Stimulated activated CD8-positive, alpha-beta memory T cell treated with anti-CD3 and anti-CD28 coated beads, Interleukin-2, amount 100 ng/mL, for 48 hours (primary cell): ENCODE measurements at places on chromosomes 11 and 22.

DNA sequence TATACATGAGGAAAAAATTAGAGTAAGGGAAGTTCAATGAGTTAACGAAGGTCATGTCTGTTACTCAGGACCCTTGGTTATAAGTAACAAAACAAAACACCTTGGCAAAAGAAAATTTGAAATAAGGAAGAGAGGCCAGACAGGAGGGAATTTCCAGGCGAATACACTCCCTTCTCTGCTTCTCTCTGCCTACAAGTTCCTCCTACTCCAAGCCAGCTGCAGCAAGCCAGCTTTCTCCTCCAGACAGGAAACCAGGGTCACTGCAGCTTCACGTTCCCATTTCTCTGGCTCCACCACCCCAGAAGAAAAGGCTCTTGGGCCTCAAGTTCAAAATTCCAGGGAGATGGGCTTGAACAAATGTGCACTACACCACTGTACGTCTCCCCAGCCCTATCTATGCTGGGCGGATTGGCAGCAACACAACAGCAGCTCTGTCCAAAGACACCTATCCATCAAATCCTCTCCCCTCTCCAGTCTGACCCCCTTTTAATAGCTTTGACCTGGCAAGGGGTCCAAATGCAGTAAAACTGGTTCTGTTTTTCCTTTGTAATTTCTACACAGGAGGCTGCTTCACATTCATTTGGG is 27.7 kb downstream of the SMCO4 start:
- DNase-seq, result no peak

DNA sequence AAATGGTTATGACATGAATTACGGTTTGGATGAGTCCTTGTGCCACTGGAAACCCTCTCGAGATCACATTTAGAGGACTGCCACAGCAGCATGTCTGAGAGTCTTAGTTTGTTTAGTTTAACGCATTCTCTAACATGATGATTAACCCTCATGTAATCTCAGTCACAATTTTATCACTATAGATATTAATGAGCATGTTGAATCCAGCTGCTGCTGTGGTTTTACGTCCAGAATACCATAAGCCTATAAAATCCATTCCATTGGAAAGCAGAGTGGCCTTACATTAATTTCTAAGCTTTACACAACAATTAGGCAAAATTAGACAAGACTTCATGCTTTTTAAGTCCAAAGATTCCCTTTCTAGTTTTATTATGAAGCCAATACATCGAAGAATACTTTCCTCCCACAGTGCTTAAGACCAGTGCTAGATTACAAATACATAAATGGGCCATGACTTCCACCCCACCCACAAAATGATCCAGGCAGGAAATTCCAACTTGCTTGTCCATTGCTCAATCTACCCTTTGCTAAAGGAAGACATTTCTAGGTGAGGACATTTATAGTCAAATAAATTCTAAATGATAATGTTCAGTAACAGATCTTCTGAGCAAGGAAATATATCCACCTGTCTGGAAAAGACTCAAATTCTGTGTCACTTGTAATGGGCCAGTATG is 3.5 kb upstream of the ELMOD1 start:
- DNase-seq, result no peak

- DNase-seq, result no peak
Observed at GRCh38 chr11:106644824-106645223, 373.5 kb downstream of the GUCY1A2 start.

- no peak for DNase-seq
Observed at GRCh38 chr11:17810746-17811145, 76.2 kb downstream of the KCNC1 start.

DNA sequence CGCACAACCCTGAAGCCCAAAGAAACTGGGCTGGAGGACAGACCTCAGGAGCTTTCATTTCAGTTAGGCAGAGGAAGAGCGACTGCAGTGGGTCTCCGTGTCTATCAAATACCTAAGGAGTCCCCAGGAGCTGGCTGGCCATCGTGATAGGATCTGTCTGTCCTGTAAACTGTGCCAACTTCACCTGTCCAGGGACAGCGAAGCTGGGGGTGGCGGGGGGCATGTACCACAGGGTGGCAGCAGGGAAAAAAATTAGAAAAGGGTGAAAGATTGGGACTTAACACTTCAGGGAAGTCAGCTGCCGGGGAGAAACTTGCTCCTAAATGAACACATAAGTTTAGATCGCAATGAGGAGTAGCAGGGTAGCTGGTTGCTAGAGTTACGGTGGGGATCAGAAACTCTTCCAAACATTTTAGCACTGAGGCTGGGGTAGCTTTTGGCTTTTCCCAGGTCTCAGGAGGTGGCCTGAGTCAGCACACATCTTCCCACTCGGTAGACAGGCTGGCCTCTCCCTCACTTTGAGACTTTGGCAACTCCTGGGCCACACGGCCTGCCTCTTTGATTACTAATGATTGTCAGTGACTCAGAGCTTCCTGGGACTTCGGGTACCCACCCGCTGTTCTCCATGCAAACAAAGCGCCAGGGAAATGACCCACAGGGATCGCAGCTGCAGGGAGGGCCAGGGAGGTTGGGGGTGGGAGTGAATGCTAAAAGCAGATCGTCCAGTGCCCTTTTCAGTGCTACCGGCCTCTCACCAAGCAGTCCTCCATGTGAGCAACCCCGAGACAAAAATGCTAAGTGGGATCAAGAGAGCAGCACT is 2.9 kb upstream of the MTFP1 start:
- peak; percentile 23 for DNase-seq

DNA sequence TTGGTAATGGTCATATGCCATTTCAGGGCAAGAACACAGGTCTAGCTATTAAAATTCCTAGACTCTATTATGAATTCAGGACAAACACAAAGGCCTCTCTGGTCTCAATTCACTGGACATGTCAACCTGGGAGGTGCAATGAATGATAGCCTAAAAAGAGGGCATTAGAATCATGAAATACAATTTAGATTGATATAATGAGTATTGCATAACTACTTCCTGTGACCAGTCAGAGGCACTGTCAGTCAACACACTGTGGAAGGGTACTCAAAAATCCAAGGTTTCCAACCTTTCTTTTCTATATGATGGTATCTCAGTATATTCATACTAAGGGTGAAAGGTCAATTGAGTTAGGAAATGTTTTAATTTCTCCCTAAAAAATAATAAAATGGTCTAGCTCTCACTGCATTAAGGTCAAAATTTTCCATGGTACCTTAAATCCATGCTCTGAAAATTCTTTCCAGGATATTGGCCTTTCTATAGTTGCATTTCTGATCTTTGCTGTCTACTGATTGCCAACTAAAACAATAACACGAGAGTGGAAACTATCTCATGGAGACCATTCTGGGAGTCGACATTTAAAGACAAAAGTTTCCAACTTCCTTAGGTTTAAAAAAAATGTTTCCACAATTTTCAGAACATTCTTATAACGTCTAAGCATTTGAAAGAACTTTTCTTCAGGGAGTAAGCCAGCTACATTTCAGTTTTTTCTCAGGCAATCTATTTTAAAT is 81.7 kb upstream of the APOA1 start:
- DNase-seq, result no peak

GRCh38 chr11:27194976-27195375 is 154.4 kb downstream of the BBOX1 start:
- no peak for DNase-seq

- DNase-seq, result no peak
Observed at GRCh38 chr11:117933475-117933874, 4.3 kb upstream of the TMPRSS13 start.

DNA sequence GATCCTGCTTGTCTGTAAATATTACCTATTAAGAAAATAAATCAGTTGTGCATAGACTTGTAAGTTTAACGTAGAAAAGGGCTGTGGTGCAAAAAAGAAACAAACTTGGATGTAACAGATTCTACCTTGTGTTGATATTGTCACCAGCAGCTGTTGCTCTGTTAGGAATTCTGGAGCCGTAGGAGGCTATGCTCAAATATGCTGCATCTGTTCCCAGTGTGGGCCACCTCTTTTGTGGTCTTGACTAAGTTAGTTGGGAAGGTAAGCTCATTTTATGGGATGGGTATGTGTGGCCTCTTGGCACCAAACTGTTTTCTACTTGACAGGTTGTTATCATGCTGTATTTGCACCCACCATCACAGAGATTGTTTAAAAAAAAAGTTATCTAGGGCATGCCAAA is 29.4 kb upstream of the RAG2 start:
- DNase-seq, result no peak

DNA sequence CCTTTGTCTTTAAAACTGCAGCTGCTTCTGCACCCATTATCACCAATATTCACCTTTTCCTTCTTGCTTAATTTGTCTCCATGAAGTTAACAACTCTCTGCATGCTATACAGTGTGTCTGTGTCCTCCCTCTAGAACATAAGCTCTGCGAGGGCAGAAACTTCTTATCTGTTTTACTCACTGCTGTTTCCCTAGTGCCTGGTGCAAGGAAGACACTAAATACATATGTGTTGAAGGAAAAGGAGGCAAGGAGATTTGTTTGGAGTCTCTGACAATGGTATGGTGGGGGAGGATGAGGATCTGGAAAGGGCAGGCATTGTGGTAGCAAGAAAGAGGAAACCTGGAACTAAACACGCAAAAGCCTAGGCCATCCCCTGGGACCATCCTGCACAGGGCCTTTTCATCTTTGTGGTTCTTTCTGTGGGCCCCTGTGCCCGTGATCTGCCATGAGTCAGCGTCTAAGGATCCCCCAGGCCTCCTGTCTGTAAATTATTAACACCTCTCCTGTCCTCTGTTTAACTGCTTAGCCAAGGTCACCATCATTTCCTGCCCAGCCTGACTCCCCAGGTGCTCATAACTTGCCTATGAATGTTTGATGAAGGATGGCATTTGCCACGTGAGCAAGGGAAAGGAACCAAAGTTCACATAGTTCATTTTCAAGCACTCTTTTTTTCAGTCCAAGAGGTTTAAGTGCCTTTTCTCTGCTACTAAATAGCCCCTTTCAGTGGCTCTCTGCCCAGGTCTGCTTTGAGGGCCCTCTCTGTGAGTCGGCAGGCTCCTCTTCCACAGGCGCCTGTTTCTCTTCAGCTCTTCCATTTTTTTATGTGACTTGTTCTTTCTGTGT is 131.1 kb downstream of the RASSF10 start:
- DNase-seq, result no peak

- DNase-seq, result no peak
Observed at GRCh38 chr22:17319546-17319945, 49.7 kb upstream of the CECR2 start.

DNA sequence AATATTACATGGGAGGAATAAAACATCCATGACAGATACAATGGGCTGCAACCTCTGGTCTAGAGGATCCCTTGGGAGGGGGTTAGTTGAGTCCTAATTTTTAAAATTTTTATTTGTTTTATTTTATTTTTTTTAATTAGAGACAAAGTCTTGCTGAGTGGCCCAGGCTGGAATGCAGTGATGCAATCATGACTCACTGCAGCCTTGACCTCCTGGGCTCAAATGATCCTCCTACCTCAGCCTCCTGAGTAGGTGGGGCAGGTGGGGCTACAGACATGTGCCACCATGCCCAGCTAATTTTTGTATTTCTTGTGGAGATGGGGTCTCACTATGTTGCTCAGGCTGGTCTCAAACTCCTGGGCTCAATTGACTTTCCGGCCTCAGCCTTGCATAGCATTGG is 43.1 kb downstream of the FDX1 start:
- DNase-seq, result no peak

DNA sequence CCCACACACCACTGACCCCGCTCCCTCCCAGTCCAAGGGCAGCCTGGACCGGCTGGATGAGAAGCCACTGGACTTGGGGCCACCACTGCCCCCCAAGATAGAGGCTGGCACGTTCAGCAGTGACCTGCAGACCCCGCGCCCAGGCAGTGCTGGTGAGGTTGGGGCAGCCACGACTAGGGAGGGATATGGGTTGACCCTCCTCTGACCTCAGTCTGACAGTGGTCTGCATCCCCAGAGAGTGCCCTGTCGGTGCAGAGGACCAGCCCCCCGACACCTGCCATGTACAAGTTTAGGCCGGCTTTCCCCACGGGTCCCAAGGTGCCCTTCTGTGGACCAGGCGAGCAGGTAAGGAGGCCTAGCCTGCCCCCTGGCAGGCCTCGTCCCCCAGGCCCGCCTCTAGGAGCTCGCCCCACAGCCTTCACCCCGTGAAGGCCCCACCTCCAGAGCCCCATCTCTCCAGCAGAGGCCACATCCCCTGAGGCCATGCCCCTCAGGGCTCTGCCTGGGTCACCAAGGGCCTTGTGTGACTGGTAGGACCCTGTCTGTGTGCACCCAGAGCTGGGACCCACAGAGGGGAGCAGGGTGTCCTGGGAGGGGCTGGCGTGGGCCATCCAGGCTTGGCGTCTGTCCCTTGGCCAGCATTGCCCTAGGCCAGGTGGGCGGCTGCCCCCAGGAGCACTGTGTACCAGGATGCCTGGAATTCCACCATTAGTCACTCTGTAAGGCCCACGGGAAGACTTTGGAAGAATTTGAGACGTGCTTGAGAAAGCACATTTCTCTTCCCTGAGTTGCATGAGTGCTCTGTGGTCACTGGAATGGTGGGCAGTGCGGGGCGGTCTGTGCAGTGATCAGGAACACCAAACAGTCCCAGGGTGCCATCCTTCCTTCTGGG is 9.4 kb downstream of the CCDC188 start:
- no peak for DNase-seq

GRCh38 chr22:48937032-48937639 is 890.5 kb downstream of the BRD1 start:
- no peak for DNase-seq

DNA sequence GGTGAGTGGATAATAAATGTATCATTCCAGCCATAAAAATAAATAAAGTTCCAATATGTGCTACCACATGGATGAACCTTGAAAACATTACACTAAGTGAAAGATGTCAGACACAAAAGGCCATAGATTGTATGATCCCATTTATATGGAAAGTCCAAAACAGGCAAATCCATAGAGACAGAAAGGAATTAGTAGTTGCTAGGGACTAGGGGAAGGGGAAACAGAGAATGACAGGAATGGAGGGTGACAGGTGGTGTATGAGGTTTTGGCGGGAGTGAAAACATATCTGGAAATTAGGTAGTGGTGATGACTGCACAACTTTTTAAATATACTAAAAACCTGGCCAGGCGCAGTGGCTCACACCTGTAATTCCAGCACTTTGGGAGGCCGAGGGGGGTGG is 15.2 kb upstream of the CARD10 start:
- DNase-seq, result no peak

GRCh38 chr11:131290185-131290584 is 80.2 kb upstream of the NTM start:
- no peak for DNase-seq
